ENCODE measurements at places on chromosomes 7 and 10.

DNA sequence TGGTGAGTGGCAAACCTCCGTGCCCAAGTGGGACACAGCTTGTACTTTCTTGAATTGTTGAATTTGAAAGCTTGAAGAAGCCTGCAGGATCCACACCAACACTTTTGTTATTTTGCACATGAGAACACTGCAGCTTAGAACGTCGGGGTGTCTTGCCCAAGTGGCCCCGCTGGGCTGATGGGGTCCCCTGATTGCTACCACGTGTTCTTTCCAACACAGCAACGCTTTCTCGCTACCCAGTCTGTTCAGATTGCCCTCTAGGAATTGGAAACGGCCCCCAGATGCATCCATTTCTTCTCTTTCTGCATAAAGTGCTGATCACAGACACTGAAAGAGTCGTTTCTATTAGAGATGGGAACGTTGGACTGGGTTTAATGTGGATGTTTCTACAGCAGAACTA is 268.5 kb downstream of the ADARB2 start:
- DNase-seq: no peak

DNA sequence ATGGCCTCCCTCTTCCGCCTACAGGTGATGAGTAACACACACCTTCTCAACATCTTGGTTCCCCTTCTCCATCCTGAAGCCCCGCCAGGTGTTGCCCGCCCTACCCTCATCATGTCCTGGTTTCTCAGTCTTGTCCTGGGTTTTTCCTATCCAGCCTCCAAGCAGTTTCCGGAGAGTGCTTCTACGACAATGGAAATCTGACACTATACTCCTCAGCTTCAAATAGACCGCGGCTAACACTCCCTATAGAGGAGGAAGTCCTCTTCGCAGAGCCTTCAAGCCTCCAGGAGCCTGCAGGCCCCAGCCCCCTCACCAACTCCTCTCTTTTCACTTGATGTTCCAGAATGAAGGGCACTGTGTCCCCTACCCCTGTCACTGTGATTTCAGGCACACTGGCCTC is 147.4 kb downstream of the PRPF18 start:
- no peak for DNase-seq

DNA sequence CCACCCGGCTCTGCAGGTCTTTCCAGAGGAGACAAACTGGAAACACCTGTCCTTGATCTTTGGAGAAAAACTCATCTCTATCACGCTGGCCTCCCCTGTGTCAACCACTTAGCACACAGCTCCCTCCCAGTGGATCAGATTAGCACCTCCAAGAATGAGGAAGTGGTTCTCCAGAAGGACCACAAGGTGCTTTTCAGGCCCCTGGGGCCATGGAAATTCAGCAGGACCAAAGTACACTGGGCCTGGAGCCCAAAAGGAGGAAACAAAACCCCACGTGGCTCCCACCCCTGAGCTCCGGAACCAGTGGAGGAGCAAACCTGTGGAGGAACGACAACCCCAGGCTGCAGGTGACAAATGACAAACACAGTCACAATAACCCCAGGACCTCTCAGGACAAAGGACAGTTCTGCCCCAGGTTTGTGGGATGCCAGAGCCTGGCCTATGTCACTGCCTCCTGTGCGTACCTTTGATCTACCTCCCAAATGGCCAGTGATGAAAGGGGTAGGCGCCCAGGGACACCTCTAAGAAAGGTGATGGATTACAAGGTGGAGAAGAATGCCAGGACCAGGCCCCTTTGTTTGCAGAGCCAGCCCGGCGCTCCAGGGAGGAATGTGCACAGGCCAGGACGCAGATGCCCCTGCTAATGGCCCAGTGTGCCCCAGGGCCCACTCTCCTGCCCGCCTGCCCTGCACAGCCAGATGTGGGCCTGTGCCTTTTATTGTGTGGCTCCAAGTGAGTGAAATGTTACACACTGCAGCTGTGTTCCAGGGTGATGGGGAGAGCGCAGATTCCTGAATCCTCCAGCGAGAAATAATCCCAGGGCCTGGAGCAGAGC is 5.7 kb downstream of the TNS3 start:
- DNase-seq: no peak

GRCh38 chr7:157909370-157909769 is 572.6 kb downstream of the DNAJB6 start:
- DNase-seq: no peak

DNA sequence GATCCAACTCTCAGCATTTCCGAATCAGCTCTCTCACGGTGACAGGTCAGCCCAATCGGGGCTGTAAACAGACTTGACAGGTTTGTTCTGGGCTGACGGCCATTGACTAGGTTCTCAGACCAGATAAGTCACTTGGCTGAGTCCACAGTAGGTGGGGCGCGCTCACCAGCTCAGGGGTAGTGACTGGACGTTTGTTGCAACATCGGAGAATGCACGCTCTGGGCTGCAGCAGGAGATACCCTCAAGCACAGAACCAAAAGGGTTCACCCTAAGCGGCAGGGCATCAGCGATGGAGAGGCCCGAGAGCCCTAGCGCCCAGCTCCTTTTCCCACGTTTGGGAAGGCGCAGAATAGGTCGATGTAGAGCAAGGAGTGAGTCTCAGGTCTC is 1.8 kb downstream of the KLLN start:
- DNase-seq: no peak

DNA sequence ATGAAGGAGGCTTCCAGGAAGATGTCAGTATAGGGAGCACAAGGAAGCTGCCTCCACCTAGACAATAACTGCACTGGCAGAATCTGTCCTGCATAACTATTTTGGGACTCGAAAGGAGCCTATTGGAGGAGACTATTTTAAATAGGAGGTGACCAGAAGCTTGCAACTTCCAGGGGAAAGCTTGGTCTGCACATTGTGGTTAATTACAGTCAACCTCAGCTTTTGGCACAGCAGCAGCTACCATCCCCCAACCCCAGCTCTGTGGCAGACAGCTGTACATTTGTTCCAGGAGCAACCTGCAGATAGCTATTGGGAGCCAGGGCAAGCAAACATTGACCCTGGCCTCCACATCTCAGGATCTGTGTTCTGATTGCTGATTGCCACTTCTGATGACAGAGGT is 46.3 kb upstream of the NANOS1 start:
- DNase-seq: no peak
